HS-5 (cell line): ENCODE measurements at places on chromosomes 6 and 20.

DNA sequence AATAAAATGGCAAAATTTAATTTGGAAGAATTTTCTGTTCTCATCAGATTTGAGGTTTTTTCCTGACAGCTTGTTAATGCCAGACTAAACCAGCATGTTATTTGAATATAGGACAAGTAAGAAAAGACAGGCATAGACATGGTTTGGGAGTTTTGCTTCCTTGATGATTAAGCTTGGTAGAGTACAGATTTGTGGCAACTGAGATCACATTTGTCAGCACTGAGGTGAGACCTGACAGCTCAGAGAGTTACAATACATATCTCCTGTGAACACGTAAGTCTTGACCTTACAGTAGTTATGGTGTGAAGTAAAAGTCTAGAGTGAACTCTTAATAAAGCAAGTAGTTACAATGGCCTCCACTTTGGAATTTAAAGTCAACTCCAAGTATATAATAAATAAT, 34.5 kb downstream of the CENPW start:
- DNase-seq = no peak

DNA sequence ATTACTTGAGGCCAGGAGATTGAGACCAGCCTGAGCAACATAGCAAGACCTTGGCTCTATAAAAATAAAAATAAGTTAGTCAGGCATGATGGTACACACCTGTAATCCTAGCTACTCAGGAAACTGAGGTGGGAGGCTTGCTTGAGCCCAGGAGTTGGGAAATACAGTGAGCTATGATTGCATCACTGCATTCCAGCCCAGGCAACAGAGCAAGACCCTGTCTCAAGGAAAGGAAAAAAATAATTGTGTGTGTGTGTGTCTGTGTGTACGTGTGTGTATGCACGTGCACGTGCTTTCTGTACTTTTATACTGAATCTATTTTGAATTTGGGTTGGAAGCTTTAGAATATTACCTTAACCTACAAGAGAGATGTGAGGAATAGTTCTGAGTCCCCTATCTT, 58.9 kb downstream of the KIZ start:
- no peak for DNase-seq

DNA sequence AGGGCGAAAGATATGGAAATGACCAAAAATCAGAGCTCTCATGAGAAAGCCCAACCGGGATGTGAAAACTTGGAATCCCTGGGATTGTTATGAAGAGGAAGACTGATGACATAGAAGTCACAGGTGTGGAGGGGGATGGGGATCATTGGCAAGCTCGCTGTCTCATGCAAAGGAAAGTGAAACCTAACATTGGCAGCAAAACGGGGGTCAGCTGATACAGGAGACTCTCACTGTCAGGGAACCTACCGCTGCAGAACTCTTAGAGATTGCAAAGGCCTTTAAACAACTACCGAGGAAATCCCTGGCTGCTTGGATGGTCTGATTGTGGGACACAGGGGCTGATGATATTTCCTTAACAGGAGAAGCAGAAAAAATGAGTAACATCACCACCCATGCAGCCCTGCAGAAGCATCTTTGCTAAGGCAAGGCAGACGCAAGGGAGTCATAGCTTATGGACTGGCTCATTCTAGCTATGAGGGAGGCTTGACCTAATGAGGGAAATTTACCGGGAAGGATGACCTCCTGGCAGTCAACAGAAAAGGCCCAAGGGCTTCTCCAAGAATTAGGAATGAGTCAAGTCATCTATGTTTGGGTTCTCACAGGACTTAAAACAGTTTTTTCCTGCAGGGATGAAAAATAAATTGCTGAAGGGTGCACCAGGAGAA, 7.0 kb downstream of the MUC21 start:
- no peak for DNase-seq

- DNase-seq = no peak
Observed at GRCh38 chr6:51303338-51303737, 484.7 kb downstream of the TFAP2B start.

DNA sequence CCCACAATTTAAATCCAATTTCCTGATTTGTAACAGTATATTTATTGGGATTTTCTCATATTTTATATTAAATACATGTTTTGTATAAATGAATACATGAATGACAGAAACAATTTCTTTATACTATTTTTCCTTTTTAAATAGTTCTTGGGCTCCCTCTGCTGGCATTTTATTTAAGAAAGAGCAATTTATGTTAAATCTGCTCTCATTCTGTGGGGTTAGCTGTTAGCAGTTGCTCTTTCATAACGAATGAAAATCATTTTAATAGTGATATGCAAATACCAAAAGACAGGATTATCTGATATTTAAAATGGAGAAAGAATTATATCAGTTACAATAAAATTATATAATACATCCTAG, 118.3 kb downstream of the RALGAPA2 start:
- DNase-seq = no peak

- no peak for DNase-seq
Observed at GRCh38 chr6:170236131-170236836, 54.6 kb downstream of the DLL1 start.

DNA sequence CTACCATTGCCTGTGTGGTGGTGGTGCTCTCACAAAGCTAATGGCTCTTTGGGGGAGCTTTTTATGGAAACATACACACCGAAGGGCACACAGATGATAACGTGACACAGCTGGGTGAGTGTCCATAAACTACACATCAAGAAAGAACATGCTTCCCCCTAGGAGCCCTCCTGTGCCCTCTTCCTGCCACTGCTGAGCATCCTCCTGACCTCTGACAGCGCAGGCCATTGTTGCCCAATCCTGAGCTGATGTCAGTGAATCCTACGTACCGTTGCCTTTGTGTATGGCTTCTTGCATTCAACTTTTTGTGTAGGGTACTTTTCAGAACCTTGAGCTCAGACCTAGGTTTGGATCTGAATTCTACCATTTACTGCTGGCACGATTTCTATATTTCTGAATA, 65.8 kb upstream of the SLC22A1 start:
- DNase-seq = no peak

DNA sequence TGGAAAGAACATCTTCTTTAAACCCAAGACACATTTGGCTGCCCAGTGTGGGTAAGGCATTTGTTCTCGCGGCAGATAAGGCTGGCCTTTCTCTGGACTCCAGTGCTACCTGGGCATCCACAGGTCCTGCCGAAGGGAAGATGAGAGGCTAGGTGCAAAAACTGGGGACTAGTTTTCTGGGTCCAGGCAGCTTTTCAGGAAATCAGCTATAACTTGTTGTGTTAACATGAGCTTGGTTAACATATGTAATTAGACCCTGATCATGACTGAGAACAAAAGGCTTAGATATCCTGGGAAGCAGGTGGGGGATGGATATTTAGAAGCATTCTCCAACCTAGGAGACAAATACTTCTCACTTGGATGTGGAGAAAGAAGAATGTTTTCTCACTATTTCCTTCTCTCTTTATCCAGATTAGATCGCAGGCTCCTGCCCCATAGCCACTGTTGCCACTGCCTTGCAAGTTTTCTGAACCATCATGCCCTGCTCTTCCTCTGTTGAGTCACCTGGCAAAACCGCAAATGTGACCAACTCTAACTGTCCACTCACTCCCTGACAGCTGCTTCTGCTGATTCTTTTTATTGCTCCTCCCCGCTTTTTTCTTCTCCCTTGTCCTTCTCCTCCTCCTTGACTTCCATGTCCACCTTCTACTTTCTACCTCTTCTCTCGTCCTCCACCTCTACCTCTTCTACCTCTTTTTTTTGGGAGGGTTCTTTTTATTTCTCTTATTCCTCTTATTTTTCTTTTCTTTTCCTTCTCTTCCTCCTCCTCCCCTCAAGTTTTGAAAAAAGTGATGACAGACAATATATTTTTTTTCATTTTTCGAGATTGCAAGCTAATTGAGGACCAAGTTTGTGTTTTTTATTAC, 258.1 kb downstream of the UTRN start:
- DNase-seq = no peak

DNA sequence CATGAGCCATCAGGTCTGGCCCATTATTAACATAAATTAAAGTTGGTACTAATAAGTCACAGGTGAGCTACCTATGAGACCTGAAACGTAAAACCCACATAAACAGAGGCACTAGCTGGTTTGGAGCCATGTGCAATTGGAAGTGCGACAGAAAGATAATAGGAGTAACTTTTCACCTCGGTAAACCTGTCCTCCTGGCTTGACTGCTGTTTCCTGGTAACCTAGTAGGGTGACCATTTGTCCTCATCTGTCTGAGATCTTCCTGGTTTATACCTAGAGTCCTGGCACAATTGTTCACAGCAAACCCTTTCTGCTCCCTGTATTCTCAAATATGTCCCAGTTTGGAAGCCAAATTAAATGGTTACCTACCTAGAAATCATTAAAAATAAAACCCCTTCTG, 7.4 kb downstream of the TBC1D20 start:
- no peak for DNase-seq

GRCh38 chr6:47181681-47182080, 128.0 kb downstream of the TNFRSF21 start:
- DNase-seq = no peak

- DNase-seq = peak; percentile 10
Observed at GRCh38 chr6:155782739-155783459, 327.3 kb upstream of the NOX3 start.

- no peak for DNase-seq
Observed at GRCh38 chr20:15627501-15627903, 945.7 kb downstream of the KIF16B start.

GRCh38 chr20:58577871-58578598, 62.8 kb upstream of the APCDD1L start:
- no peak for DNase-seq

- no peak for DNase-seq
Observed at GRCh38 chr6:143260857-143261256, 189.6 kb downstream of the ADAT2 start.

DNA sequence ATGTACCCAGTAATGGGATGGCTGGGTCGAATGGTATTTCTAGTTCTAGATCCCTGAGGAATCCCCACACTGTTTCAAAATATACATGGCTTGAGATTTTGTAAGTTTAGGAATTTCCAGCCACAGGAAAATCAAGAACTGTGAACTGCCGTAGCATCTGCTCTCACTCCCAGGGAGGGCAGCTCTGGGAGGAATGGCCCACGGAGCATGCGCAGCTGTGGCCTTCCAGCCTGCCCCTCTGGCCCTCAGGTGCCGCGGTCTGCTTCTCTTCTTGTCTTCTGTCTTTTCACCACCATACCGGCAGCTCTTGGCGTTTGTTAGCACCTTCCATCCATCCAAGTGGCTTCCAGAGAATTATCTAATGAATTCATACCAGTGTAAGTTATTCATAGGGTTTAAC, 19.9 kb upstream of the EXOC2 start:
- no peak for DNase-seq

GRCh38 chr6:136463743-136464142, 86.5 kb downstream of the MAP7 start:
- no peak for DNase-seq

DNA sequence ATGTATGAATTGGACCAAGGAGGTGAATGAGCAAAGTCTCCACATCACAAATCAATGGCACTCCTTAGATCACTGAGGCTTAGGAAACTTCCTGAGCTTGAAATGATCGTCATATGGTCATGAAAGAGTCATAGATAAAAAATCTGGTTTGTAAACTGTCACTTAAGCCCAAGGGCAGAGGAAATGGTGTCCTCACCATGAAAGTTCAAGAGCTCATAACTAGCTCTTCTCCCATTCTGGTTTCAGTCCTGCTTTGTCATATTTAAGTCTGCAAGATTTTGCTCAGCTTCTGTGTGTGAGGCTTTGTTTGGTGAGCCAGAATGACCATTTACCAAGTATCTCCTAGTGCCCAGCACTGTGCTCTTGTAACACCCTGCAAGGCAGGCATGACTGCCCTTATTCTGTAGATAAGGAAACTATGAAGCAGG, 60.5 kb downstream of the GJA10 start:
- no peak for DNase-seq

GRCh38 chr6:16168858-16169257, 40.0 kb downstream of the MYLIP start:
- DNase-seq = no peak

- no peak for DNase-seq
Observed at GRCh38 chr20:24782301-24782700, 166.8 kb upstream of the CST7 start.

GRCh38 chr6:43243664-43244321, 512 bp downstream of the TTBK1 start:
- no peak for DNase-seq

GRCh38 chr20:42161228-42161829, 543.2 kb upstream of the CHD6 start:
- no peak for DNase-seq

DNA sequence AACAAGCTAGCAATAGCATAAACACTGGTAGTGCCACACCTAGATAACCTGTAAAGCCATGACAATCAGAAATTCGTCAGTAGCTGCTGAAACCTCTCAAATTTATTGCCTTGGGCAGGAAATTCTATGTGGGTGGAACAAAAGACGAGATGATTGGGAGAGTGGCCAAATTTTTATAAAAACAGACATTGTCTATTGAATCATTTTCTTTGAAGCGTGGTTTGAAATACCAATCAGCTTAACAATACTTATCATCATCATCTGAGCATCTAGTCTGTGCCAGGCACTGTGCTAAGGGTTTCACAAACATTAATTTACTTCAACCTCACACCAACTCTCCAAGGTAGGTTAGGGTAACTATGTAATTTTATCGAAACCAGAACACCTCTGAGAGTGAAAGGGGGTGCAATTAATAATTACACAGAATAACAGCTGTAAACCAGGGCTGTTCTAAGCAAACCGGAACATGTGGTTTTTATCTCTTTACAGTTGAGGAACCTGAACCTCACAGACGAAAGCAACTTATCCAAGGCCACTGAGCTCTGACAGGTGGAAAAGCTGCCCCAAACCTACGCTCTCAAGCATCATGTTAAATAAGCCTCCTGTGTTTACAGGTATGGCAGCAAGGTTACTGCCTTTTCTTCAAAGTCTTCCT, 43.4 kb downstream of the NHSL1 start:
- DNase-seq = peak; percentile 61

DNA sequence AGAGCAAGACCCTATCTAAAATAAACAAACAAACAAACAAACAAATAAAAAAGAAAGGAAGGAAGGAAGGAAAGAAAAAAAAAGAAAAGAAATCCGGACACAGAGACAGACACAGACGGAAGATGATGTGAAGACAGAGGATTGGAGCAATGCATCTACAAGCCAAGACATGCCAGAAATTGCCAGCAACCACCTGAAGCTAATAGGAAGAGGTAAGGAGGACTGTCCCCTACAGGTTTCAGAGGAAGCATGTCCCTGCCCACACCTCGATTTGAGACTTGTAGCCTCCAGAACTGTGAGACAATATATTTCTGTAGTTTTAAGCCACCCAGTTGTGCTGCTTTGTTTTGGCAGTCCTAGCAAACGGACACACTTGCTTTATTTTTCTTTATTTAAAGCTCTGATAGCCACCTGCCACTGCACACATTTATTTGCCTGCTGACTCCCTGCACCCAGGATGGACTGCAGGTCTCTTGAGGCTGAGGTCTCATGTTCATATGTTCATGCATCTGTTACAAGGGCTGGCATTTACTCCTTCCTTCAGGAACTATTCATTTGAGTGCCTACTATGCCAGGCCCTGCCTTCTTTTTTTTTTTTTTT, 20.7 kb upstream of the ZMYND8 start:
- DNase-seq = no peak

- no peak for DNase-seq
Observed at GRCh38 chr20:24867556-24867955, 81.5 kb upstream of the CST7 start.

GRCh38 chr6:47631269-47631772, 67.1 kb upstream of the ADGRF4 start:
- DNase-seq = peak; percentile 47

- DNase-seq = no peak
Observed at GRCh38 chr20:42447270-42447669, 742.4 kb downstream of the PTPRT start.
